CD4-positive, alpha-beta T cell treated with Interleukin-10 for 1 hour (primary cell): ENCODE measurements at places on chromosomes 1 and 21.

- no peak for DNase-seq
Observed at GRCh38 chr1:67642629-67643028, 42.4 kb upstream of the GADD45A start.

GRCh38 chr1:115613767-115614166 lies 28.0 kb upstream of the VANGL1 start:
- DNase-seq = no peak

DNA sequence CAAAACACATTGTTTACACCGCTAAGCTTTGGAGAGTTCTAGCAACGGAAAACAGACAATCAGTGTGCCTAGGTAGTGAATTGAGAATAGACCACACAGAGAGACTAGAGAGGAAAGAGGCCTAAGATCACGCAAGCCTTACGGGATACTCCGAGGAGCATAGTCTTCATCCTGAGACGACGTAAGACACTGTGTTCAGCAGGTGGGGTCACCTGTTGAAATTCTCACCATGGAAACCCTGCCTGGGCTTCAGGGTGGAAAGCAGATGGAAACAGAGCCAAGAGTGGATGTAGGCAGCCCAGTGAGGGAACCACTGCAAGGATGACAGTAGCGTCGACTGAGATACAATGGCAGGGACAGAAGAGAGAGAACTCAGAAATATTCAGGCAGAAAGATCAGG lies 40.2 kb downstream of the COA6 start:
- no peak for DNase-seq

GRCh38 chr1:67355745-67356424 lies 48.2 kb downstream of the IL12RB2 start:
- no peak for DNase-seq

- DNase-seq = no peak
Observed at GRCh38 chr1:156717351-156717750, 10.9 kb upstream of the METTL25B start.

DNA sequence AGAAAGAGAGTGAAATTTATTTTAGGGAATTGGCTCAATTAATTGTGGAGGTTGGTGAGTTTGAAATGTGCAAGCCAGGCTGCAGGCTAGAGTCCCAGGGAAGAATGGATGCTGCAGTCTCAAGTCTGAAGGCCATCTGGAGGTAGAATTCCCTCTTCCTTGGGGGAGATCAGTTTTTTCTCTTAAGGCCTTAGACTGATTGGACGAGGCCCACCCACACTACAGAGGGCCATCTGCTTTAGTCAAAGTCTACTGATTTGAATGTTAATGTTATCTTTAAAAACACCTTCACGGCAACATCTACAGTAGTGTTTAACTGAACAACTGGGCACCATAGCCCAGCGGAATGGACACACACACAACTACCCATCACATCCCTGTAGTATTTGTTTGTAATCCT lies 245.9 kb upstream of the IRF2BP2 start:
- DNase-seq = no peak

GRCh38 chr1:4301007-4301406 lies 353.4 kb upstream of the AJAP1 start:
- DNase-seq = no peak

GRCh38 chr1:238658763-238659162 lies 727.6 kb upstream of the CHRM3 start:
- no peak for DNase-seq
